ENCODE measurements at places on chromosomes 7 and 10.

DNA sequence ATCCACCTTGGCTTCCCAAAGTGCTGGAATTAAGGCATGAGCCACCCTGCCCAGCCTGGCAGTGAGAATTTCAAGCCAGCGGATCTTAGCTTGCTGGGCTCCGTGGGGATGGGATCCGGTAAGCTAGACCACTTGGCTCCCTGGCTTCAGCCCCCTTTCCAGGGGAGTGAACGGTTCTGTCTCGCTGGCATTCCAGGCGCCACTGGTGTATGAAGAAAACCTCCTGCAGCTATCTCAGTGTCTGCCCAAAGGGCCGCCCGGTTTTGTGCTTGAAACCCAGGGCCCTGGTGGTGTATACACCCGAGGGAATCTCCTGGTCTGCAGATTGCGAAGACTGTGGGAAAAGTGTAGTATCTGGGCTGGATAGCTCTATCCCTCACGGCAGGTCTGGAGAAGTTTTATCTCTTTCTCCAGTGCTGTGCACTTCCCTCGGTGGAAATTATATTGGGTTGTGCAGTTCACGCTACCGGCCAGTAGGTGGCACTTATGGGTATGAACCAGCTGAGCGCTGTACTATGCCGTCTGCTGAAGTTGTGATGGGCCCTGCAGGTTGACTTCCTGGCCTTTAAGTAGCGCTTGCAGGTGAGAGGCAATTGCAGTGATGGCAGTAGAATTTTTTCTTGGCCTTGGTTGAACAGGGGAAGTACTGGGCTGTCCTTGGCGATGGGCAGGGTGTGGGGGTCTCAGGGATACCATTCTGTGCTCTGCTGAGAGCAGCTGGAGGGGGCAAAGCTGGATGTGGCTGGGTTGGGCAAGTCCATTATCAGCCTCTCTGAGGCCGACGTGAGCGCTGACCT lies 138.0 kb upstream of the MTPN start:
- DNase-seq, result peak; percentile 67

GRCh38 chr10:6409971-6410643 lies 170.0 kb downstream of the PRKCQ start:
- DNase-seq, result no peak

GRCh38 chr7:98387544-98388226 lies 13.2 kb downstream of the BAIAP2L1 start:
- no peak for DNase-seq

GRCh38 chr10:129621062-129621461 lies 154.0 kb downstream of the MGMT start:
- no peak for DNase-seq

- no peak for DNase-seq
These were observed 5.5 kb downstream of the PPA1 start for GRCh38 chr10:70227548-70228320.

GRCh38 chr7:81925530-81925929 lies 155.7 kb upstream of the HGF start:
- no peak for DNase-seq

DNA sequence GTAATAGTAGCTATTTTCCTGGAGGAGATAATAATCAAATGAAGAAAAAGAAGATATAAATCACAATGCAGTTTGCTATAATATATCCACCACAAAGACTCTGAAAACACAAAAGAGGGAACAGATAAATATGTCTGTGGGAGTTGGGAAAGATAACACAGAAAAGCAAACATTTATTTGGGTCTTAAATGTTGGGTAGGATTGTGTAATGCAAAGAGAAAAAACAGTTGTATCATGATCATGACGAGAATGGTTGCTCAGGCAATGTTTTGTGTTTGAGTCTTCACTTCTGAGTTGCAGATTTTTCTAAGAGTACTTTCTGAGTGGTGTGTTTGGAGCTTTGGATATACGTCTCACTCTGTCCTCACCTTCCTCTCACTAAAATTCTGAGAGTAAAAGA lies 437.5 kb downstream of the TFEC start:
- DNase-seq, result peak; percentile 31

- no peak for DNase-seq
These were observed 9.8 kb downstream of the CDHR1 start for GRCh38 chr10:84204122-84204521.

GRCh38 chr7:38147005-38147404 lies 31.0 kb upstream of the STARD3NL start:
- no peak for DNase-seq

DNA sequence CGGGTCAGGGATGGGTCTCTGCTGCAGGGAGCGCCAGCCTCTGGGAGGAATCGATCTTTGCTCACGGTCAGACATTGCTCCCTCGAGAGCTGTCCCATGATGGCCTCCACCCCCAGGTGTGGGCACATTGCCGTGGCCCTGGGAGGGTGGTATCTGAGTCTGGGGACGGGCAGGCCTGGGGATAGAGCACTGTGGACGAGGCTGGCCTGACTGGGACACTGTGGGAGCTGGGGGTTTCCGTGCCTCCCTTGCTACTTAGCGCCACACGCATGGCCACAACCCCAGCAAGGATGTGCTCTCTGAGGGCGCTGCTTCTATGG lies 55.7 kb downstream of the JAKMIP3 start:
- DNase-seq, result no peak

GRCh38 chr7:87926581-87927461 lies 7.2 kb upstream of the ADAM22 start:
- peak; percentile 67 for DNase-seq

DNA sequence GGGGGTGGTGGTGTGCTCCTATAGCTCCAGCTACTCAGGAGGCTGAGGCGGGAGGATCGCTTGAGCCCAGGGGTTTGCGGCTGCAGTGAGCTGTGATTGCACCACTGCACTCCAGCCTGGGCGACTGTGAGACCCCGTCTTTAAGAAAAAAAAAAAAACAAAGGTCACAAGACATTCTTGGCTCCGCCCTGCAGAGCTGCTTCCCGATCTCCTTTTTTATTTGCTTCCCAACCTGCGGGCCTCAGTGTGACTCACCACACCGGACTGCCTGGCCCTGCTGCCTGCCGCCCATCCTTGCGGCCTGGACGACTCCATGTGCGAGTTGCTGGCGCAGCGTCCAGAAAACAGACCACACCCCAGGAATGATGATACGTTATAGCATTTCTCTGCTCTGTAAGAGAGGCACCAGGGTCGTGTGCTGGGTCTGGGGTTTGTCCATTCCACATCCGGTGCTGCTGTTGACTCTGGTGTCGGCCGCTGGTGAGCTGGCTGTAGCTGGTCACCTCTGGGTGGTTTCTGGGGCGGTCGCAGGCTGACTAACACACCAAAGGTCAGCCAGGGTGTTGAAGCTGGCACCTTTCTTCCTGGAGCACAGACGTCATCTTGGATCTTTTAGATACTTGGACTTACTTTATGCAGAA lies 123.6 kb downstream of the TCF7L2 start:
- peak; percentile 97 for DNase-seq

DNA sequence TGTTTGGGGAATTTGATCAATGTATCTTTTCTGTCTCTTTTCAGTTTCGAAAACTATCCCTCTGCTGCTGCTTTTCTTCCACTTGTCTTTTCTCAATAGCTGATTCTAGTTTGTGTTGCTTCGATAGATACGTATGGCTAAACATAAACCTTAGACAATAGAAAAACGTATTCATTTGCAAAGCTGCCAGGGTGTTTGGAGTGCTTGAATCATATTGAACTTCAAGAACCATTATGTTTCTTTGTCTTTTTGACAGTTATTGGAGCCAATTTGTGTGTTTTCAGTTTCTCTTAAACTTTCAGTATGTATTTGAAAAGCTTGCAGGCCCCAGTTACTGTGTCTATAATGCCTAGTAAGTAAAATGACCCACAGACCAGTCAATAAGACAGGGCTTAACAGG lies 25.1 kb downstream of the NRF1 start:
- DNase-seq, result no peak

GRCh38 chr7:111871283-111871682 lies 309.0 kb upstream of the IMMP2L start:
- no peak for DNase-seq

GRCh38 chr10:120953897-120954296 lies 102.7 kb downstream of the WDR11 start:
- DNase-seq, result no peak

DNA sequence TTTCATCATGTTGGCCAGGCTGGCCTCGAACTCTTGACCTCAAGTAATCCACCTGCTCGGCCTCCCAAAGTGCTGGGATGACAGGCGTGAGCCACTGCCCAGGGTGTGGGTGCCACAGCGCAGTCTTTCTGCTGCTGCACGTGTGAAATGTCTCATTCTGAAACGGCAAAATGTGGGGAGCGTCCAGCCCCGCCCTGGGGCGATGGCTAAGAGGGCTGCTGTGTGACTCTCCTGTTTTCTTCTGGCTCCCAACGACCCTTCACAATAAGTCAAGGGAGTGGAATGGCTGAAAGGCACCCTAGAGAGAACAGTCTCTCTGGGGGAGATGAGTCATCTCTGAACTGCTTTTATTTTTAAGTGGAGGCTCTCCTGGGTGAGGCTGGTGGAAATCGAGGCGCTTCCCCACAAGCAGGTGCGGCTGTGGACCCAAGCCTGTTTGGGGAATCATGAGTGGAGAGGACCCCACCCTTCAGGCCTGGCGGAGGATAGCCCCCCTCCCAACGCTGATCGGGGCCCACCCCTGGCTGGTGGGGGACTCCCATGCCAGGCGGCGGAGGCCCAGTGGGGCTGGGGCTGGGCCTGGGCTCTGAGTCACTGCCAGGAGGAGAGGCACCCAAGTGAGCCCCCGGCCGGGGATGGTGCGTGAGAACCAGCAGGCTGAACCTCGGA lies 18.0 kb downstream of the ADAP1 start:
- no peak for DNase-seq

GRCh38 chr7:55127135-55127551 lies 108.3 kb downstream of the EGFR start:
- no peak for DNase-seq

DNA sequence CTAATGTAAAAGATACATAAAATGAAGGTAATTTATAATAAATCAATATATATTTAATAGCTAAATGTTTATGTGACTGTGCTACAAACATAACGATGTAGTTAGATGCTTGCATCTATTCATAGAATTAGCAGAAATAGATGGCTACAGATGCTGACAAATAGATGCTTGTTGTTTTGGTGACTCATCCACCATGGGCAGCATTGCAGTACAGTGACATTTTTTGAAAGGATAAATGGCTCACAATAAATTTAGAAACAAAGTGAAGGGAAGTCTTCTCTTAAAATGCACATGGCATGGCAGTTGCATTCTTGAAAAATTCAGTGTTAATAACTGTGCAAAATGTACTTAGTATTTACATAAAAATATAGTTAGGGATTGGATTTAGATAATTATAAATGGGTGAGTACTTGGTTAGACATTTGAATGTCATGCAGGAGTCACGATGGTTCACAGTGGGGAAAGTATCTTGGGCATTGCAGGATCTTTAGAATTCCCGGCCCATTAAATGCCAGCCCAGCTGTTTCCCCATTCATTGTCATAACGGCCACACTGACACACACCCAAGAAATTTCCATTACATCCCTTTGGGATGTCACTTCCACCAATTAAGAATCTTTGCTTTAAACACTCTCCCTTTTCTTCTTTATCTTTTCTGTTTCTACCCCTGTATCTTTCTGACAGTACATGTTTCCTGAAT lies 564.1 kb downstream of the ATRNL1 start:
- no peak for DNase-seq

DNA sequence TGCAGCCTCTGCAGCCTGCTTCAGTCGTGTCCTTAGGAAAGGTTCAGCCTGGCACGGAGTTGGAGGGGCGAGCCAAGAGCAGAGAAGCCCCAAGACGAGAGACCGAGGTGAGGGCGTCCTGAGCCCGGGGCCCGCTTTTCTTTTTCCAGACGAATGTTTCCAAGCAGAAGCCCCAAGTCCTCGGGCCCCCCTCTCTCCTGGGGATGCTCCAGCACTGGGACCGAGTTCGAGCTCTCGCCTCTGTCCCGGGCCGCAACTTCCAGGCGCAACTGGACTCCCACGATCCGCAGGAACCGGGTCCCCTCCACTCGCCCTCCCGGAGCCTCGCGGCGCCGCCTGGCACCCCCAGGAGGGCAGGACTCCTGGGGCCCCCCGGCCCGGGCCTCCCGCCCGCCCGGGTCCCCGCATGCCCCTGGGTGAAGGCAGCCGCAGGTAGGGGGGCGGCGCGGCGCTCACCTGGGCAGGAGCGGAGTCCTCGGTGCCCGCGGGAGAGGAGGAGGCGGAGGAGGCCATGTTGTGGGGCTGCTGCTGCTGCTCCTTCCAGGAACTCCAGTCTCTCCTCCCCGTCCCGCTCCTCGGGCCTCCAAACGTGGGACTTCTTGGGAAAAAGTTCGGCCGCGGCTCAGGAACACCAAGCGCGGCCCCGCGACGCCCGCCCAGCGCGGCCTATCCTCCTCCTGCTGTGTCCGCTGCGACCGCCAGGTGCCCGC lies 45.3 kb upstream of the CDK1 start:
- peak; percentile 25 for DNase-seq

DNA sequence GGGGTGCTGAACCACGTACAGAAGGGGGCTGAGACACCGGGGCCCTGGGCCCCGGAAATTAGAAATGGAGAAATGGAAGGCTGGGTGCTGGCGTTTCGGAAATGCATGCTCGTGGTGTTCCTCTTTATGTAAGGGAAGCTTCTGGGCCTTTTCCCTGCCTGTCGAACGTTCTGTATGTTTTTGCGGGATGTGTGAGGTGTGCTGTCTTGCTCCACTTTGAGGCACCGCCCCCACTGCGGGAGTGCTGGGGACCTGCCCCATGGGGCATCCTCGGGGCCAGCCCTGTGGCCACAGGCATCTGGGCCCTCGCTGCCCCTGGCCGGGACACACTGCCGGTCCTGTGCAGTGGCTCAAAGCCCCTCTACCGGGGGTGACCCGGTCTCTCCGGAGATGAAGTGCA lies 1.7 kb upstream of the VENTX start:
- no peak for DNase-seq
